ENCODE measurements at places on chromosomes 4 and X. TPM values are rescaled to one million over a fixed set of nuclear protein-coding genes. Genes with fewer than 3 reads are reported as not detected.

GPRASP1 gene
- total RNA-seq: 13.2 TPM

SPANXD gene
- total RNA-seq: not detected

SULT1B1 gene
- 7.9 TPM for total RNA-seq

MAGEB17 gene
- not detected for total RNA-seq

CLTRN gene
- total RNA-seq: 2.4 TPM

PAGE2 gene
- total RNA-seq: not detected

ARHGAP36 gene
- total RNA-seq: not detected

USP17L30 gene
- not detected for total RNA-seq

FOXP3 gene
- total RNA-seq: not detected

FAM236C gene
- not detected for total RNA-seq

ATP1B4 gene
- total RNA-seq: 1.4 TPM

GAGE12J gene
- not detected for total RNA-seq

NPY2R gene
- 1.4 TPM for total RNA-seq

PPP1R2C gene
- not detected for total RNA-seq

MEPE gene
- total RNA-seq: 10.8 TPM

IL1RAPL1 gene
- total RNA-seq: 0.24 TPM

CSAG2 gene
- total RNA-seq: not detected

HDX gene
- total RNA-seq: 3.4 TPM

PLAC8 gene
- 0.72 TPM for total RNA-seq

SUPT20HL1 gene
- total RNA-seq: not detected

ARR3 gene
- not detected for total RNA-seq

MAGEA11 gene
- not detected for total RNA-seq

ELMOD2 gene
- total RNA-seq: 53.4 TPM

POU4F2 gene
- total RNA-seq: 5.3 TPM

KIT gene
- 6.3 TPM for total RNA-seq

CYBB gene
- 48.9 TPM for total RNA-seq

MAGEA1 gene
- total RNA-seq: not detected

CT47B1 gene
- total RNA-seq: not detected

ARHGAP4 gene
- total RNA-seq: 49.4 TPM

FGFBP2 gene
- total RNA-seq: 6.3 TPM

IL2RG gene
- total RNA-seq: 0.96 TPM

TLR10 gene
- 2.9 TPM for total RNA-seq

GALNT7 gene
- 29.6 TPM for total RNA-seq

STK32B gene
- 7.0 TPM for total RNA-seq

SPATA4 gene
- 0.72 TPM for total RNA-seq

NSUN7 gene
- 0.48 TPM for total RNA-seq

GPRIN3 gene
- total RNA-seq: 6.3 TPM

RPL9 gene
- total RNA-seq: 3,054 TPM

CLDN34 gene
- not detected for total RNA-seq

CRLF2 gene
- 3.9 TPM for total RNA-seq

SH3RF1 gene
- total RNA-seq: 11.6 TPM

MAGEA2B gene
- not detected for total RNA-seq

XAGE2 gene
- not detected for total RNA-seq

FAM3A gene
- 33.2 TPM for total RNA-seq

RELL1 gene
- total RNA-seq: 62.6 TPM

DCAF8L2 gene
- total RNA-seq: 0.24 TPM

LONRF3 gene
- not detected for total RNA-seq

IDUA gene
- 3.4 TPM for total RNA-seq

DDX53 gene
- total RNA-seq: 2.2 TPM

Data from umbilical cord (tissue), 2 donors.